Femur (tissue), 1 donor: ENCODE measurements at places on chromosomes 4 and X.

- no peak for DNase-seq
Observed at GRCh38 chr4:88352062-88352740, 26.5 kb upstream of the HERC6 start.

GRCh38 chrX:71198066-71198465 is 25.0 kb upstream of the GJB1 start:
- DNase-seq: no peak

GRCh38 chrX:55490974-55491373 is 1.3 kb upstream of the USP51 start:
- DNase-seq: no peak

DNA sequence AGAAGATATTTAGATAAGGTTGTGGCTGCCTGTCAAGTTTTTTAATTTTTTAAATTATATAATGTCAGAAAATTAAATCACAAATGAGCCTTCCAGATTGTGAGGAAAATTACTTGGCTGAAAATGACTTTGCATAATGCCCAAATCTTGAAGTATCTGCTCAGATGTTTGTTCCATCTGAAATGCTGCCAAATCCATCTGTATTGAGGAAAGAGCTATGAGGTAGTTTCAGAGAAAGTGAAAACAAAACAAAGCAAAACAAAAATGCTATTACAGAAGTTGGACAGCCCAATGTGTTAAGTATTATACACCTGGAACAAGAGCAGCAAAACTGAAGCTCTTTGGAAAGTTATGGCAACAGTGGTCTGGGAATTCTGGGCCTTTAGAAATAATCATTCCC is 23.3 kb upstream of the GUCY1B1 start:
- DNase-seq: no peak

DNA sequence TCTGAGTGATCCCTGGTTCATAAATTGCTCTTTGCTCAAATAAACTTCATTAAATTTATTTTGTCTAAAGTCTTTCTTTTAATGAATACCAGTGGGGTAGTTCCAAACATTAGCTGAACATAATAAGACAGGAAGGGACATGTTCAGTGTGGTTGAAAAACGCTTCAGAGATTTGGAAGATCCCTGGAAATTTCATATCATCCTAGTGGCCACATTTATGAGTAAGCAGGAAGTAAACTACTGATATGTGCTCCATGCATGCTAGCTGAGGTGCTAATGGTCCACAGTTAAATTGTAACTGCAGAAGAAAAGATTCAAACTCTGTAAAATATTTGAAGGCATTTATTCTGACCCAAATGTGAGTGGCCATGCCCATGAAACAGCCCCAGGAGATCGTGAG is 1328.7 kb downstream of the ADGRL3 start:
- no peak for DNase-seq

DNA sequence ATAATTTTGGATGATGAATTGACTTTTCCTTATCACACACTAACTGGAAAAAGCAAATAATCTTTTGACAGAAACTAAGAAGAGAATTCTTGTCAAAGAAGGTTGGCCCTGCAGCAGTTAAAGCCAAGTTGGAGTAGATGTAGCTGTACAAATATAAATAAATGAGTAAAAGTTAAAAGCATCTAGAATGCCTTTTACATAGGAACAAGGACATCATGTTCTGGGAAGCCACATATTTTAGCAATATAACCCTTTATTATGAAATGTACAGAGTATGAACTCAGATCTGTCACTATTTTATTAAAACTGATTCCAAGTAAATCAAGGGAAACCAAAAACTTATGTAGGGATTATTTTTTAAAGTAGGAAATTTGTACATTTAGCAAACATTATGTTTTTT is 269.4 kb upstream of the FAT4 start:
- DNase-seq: no peak

GRCh38 chrX:131923614-131924250 is 99.4 kb upstream of the STK26 start:
- no peak for DNase-seq

- DNase-seq: no peak
Observed at GRCh38 chr4:71830-72229, 18.7 kb downstream of the ZNF595 start.

DNA sequence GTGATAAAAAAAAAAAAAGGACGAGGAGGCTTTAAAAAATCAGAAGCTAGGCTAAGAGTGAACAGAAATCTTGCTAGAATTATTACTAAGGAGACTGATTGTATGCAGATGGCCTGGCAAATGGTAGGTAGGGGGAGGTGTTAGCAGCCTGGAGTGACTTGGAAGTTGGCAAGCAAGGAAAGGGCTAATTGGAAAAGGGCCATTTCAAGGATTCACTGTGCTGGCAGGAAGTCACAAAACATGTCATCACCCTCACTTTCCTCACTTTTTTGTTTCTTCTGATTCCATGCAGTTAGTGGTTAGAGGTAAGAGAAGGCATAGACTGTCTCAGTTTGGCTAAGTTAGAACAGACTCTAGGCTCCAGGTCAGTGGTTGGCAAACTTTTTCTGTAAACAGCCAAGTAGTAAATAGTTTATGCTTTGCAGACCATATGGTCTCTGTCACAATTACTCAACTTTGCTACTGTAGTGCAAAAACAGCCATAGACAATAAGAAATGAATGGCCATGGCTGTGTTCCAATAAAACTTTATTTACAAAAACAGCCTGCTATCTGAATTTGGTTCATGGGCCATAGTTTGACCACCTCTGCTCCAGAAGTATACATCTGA is 646.5 kb upstream of the ACTRT1 start:
- DNase-seq: peak; percentile 61

GRCh38 chr4:98204236-98204553 is 57.0 kb upstream of the RAP1GDS1 start:
- DNase-seq: no peak

DNA sequence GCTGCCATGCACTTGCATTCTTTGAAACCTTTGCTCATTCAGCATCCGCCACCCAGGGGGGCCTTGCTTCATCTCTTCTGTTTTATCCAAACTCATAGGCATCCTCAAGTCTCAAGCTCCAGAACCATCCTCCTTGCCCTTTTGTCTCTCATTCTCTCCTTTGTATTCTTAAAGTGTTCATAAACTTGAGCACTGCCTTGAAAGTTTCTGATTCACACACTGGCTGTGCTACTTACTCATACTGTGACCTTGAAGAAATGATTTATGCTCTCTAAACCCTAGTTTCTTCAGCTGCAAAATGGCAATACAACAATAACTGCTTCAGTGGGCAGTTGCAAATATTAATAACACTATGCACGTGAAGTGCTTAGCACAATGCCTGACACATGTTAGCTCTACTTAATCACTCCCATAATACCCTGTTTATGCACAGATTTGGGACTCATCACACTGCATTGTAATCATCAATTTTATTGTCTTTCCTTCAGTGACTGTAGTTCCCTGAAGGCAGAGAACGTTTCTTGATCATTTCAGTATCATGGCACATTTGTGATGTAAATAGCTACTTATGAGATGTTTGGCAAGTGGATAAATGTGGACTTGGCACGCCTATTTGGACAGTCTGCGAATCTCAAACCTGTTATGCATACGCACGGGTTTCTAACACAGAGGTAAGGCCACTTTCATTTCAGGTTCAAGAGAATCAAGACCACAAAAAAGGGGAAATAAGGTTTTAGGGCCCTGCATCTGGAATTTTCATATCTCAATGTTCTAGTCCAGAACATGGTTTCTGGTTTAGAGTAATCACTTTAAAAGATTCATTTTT is 291.0 kb downstream of the LDB2 start:
- no peak for DNase-seq

GRCh38 chr4:108170631-108171338 is 2.1 kb upstream of the LEF1 start:
- DNase-seq: no peak

DNA sequence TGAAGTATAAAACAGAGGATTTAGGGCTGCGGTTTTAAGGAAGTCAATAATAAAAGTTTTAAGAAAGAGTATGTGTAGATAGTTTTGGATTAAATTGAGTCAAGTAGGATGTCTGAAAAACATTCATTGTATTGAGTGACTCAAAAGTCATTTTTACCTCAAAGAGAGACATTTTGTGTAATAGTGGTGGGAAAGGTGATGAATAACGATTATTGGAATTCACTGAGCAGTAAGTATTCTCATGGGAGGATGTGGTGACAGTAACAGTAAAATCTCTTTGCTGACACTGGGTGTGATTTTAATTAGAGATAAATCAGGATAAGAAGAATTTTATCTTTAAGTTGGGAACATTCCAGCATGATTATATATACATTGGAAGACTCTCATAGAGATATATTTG is 233.6 kb downstream of the PDHA2 start:
- no peak for DNase-seq

DNA sequence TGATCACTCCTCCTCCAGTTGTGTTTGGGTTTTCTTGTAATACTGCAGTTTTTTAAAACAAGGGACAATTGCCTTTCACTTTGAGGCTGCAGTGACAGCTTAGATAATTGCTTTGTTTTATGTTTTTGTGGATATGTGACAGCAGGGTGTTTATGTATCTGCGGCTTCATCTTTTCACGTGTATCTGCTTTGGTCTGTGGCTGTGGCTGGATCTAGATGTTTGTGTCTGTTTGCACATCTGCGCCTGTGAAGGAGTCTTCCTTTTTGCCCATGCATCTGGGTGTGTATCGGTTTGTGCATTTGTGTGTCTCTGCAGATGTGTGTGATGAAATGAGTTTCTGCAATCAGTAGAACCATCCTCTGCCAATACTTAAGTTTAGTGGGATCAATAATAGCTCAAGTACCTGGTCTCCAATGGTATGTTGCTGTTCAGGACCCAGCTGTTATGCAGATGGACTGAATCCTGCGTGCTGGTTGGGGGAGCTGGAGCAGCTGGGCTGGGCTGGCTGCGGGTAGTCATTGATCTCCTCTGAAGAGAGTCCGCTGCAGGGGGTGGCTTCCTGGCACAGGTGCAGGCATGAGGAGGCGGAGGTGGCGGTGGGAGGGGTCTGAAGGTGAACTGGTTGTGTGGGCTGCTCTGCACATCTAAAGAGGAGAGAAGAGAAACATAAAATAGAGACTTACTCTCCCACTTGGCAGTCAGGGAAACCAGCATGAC is 390.3 kb downstream of the SH2D1A start:
- DNase-seq: no peak

- DNase-seq: no peak
Observed at GRCh38 chrX:35809781-35810180, 11.6 kb downstream of the MAGEB16 start.

- no peak for DNase-seq
Observed at GRCh38 chrX:9456250-9457074, 8.4 kb upstream of the TBL1X start.

DNA sequence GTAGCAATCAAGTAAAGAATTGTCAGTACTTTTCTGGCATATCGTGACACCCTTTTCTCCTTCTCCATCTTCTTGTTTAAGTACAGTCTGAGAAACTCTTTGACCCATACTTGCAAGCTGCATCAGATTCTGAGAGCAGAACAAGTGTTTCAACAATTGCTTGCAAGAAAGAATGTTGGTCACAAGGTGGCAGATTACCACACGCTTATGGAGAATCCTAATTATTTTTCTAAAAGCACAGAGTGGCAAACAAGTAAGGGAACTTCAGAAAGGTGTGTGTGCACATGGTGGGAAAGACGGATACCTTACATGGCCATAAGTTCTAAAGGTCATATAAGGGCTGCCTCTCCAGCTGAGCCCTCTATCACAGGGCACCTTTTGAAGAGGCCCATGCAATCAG is 136.4 kb upstream of the FGF13 start:
- no peak for DNase-seq

DNA sequence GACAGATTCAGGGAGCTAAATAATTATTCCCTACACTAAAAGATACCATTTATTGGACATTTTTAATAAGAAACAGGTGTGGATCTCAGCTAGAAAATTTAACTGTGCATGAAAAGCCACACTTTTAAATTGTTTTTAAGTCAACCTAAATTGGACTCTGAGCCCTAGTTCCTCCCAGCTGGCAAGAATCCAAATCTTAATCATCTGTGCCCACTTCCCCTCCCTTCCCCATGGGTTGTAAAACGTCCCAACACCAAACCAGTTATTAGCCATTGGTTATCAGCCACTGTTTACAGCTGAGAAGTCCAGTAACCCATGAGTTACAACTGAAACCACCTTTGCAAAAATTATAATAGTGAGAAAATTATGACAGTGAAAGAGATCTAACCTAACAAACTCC is 125.6 kb upstream of the S100G start:
- DNase-seq: no peak

GRCh38 chrX:22122510-22122909 is 90.4 kb downstream of the PHEX start:
- peak; percentile 38 for DNase-seq

- no peak for DNase-seq
Observed at GRCh38 chrX:68895778-68896177, 67.0 kb downstream of the EFNB1 start.
